ENCODE measurements at places on chromosomes 1 and 21.

- peak; percentile 69 for DNase-seq
Observed at GRCh38 chr1:93692983-93693591, 11.4 kb upstream of the BCAR3 start.

DNA sequence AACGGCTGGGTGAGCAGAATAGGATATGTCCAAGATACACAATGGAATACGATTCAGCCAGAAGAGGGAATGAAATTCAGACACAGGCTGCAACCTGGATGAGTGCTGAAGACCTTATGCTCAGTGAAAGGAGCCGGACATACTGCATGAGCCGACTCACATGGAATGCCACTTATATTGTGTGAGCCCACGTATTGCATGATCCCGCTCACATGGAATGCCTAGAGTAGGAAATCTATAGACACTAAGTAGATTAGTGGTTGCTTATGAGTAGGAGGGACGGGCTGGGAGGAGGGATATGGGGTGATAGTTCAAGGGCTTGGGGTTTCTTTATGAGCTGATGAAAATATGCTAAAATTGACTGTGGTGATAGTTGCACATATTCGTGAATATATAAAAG lies 26.8 kb downstream of the TMPRSS2 start:
- DNase-seq = peak; percentile 67

DNA sequence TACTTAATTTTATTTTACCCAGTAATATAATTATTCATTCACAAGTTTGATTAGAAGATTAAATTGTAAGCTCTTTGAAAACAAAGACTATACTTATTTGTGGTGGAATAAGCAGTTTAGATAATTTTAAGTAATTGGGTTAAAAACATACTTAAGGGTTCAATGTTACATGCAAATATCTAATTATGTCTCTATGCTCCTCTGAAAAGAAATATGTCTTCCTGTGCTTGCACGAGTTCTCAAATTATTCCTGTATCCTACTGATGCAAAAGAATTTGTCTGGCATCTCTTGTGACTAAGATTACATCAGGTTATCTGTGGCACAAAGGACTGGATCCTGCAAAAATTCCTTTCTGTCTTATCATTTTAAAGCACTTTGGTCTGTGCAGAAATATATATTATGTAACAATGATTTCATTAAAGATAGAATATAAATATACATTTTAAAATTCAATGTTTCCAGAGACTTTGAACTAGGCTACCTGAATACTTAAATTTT lies 416.7 kb downstream of the COL11A1 start:
- peak; percentile 28 for DNase-seq

- DNase-seq = no peak
Observed at GRCh38 chr1:116817582-116818064, 63.4 kb downstream of the CD2 start.

- DNase-seq = no peak
Observed at GRCh38 chr1:53616927-53617326, 122.0 kb downstream of the GLIS1 start.

- no peak for DNase-seq
Observed at GRCh38 chr1:82786883-82787282, 986.1 kb downstream of the ADGRL2 start.

DNA sequence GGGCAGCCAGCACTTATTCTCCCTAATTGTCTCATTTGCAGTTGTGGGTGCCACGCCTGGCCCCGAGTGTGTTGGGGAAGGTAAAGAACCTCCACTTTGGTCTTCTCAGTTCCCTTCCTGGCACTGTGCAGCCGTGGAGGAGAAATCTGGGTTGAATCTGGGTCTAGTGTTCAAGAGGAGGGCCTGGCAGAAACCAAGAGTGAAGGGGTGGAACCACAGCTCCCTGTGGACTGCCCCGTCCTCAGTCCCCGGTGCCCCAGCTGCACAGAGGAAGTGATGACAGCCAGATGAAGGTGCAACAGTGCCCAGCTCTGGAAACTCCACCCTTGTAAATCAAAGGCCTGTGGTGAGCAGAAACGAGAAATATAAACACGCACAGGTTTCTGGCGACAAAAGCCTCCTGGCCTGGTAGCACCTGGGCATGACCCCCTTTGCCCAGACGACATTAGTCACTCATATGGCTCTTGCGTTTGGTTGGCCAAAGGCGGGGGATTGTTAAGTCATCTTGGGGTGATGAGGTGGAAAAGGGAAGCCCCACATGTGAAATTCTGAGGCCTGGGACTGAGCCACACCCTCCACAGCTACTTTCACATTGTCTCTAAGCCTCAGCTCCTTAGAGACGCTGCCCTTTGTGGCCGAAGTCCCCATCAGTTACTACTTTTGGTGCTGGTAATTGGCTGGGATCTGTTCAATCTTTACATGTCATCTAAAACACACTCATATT lies 4.2 kb upstream of the ECE1 start:
- no peak for DNase-seq

DNA sequence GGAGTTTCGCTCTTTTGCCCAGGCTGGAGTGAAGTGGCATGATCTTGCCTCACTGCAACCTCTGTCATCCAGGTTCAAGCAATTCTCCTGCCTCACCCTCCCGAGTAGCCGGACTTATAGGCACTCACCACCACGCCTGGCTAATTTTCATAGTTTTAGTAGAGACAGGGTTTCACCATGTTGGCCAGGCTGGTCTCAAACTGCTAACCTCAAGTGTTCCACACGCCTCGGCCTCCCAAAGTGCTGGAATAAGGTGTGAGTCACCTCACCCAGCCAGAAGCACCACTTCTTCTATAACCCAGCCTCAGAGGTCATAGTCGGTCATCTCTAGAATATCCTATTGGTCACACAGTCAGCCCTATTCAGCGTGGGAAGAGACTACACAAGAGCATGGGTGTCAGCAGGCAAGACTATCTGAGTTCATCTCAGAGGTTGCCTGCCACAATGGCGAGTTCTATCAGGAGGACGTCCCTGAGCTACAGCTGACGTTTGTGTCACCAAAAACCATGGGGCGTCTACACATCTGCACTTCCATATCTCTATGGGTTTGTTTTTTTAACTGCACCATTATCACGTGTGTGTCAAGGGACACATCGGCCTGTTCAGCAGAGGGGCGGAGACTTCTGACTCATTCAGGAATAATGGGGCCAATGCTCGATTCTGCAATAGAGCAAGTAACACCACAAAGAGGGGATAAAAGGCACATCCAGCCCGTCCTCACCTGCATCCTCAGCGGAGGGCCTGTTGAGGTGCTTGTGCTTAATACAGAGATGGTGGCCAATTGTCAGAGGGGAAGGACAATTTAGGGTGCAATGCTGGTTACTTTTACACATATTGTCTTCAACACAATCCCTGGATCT lies 256.3 kb upstream of the IRF2BP2 start:
- DNase-seq = peak; percentile 90

- DNase-seq = no peak
Observed at GRCh38 chr1:202684716-202685115, 25.5 kb downstream of the SYT2 start.

GRCh38 chr1:117009132-117009531 lies 7.6 kb downstream of the CD101 start:
- DNase-seq = no peak

DNA sequence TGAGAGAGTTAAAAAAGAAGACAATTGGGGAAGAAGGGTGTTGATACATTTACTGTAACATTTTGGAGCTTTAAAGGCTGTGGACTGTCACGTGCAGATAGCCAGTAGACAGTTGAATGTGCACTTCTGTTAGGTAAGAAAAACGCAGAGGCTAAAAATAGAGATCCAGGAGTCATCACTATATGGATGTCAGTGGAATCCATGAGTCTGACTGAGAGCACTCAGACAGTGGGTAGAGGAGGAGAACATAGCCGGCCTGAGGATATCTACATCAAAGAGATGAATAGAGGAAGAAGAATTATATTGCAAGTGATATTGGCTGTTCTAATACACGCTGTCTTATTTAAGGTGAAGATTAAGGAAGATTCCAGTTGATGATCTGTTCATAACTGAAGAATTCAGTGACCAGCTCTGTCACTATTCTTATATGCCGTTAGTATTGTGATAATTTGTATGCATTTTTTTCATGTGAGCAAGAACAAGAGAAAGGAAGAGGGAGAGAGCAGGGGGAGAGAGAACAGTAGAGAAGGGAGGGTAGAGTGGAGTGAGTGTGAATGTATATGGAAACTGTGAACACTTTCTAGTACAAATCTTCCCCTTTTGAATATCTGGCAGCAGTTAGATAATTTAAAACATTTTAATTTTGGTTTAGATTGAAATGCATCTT lies 344.8 kb downstream of the CHRM3 start:
- DNase-seq = no peak

- DNase-seq = no peak
Observed at GRCh38 chr1:160981584-160982411, 27.2 kb upstream of the ITLN2 start.

GRCh38 chr1:153346077-153346723 lies 2.4 kb downstream of the PGLYRP4 start:
- DNase-seq = no peak

DNA sequence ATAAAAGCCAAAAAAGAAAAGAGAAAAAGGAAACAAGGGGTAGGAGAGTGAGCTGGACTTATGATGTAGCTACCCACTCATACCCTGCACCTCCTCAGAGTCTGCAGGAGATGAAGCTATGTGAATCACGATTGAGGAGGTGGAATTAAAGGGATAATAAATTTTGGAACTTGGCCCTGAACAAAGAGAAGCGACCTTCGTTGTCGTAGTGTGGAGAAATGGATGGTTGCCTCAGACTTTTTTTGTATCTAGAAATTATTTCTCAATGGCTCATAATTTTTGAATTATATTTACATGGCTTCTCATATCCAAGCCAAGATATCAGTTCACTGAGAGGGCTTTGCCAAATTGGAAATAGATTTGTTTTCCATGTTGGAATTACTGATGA lies 37.8 kb upstream of the SIPA1L2 start:
- no peak for DNase-seq

DNA sequence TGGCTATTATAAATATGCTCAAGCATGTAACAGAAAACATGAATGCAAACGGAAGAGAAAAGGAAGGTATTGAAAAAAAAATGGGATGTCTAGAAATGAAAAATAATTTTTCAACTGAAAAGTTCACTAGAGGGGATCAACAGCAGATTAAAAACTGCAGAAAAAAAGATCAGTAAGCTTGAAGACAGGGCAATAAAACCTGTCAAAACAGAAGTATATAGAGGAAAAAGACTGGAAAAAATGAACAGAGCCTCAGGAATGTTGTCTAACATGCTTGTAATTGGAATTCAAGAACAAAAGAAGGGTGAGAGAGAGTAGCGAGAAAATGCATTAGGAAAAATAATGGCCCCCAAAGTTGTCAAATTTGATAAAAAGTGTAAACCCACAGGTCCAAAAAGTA lies 29.6 kb downstream of the CRYAA start:
- no peak for DNase-seq

- no peak for DNase-seq
Observed at GRCh38 chr21:16579538-16579937, 849.8 kb downstream of the USP25 start.

- no peak for DNase-seq
Observed at GRCh38 chr1:185477638-185478580, 160.9 kb upstream of the IVNS1ABP start.

GRCh38 chr21:25788677-25789076 lies 53.9 kb downstream of the GABPA start:
- no peak for DNase-seq

- DNase-seq = no peak
Observed at GRCh38 chr1:228333739-228334115, 72.9 kb downstream of the TRIM11 start.

- no peak for DNase-seq
Observed at GRCh38 chr1:54287176-54287650, 87.2 kb downstream of the MRPL37 start.

GRCh38 chr1:201503397-201504176 lies 3.3 kb downstream of the CSRP1 start:
- peak; percentile 99 for DNase-seq

- no peak for DNase-seq
Observed at GRCh38 chr21:38898422-38899096, 92.8 kb downstream of the ETS2 start.

DNA sequence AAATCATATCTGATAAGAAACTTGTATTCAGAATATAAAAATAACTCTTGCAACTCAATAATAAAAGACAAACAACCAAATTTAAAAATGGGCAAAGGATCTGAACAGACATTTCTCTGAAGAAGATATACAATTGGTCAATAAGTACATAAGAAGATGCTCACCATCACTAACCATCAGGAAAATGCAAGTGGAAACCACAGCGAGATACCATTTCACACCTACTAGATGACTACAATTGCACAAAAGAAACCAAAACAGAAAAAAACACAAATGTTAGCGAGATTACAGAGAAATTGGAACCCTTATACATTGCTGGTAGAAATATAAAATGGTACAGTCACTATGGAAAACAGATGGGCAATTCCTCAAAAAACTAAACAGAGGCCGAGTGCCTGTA lies 11.5 kb upstream of the ZNF683 start:
- no peak for DNase-seq

GRCh38 chr1:234912548-234913277 lies 215.9 kb downstream of the TOMM20 start:
- DNase-seq = no peak

- no peak for DNase-seq
Observed at GRCh38 chr1:201724039-201724765, 104.8 kb upstream of the IPO9 start.

GRCh38 chr1:44808938-44809917 lies 905 bp downstream of the BTBD19 start:
- peak; percentile 90 for DNase-seq

DNA sequence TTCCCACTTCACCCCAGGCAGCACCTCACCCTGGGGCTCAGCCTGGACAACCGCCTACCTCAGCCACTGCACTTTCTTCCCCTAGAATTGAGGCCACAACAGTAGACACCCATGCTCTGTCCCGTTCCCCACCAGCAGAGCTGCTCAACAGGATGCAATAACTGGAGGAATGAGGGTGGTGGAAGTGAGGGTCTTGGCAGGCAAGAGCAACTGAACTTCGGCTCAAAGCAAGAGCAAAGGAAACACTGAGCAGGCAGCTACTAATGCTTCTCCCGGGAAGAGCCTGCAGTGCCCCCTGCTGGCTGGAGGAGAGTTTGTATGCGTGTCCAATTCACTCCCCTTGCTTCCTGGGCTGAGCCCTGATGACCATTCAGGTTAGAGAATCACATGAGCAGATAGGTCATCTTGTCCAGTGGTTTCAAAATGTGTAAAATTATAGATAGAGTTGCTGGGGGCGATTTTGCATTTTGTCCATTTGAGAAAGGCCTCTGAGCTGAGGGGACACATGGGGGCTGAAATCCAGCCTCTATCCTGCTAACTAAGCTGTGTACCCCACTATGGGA lies 13.9 kb downstream of the NT5C1A start:
- DNase-seq = peak; percentile 71

DNA sequence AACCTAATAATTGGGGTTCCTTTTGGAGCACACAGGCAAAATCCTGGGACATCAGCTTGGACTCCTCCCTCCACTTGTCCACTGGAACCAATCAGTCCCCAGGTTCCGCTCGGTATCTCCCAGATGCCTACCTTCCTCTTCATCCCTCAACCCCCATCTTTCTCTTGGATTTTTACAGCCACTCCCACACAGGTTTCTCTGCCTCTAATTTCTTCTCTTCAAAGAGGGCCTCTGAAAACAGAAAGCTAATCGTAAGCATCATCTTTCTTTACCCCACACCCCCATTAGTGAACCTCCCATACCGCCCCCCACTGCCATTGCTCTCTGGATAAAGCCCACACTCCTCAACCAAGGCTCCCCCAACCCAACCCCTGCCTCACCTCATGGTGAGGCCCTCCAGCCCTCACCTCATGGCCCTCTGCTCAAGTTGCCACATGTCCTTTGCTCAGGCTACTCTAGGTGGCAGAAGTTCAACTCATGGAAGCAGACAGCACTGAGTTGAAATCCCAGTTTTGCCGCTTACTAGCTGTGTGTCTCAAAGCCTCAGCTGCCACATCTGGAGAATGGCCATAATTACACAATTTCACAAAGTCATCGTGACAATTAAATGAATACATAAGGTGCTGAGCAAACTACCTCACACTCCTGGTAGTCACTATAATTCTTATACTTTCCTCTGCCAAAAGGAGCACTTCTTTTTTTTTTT lies 18.1 kb upstream of the WASF2 start:
- no peak for DNase-seq

Measured in amniotic epithelial cell (primary cell).